ENCODE measurements at places on chromosomes 3 and 15.

DNA sequence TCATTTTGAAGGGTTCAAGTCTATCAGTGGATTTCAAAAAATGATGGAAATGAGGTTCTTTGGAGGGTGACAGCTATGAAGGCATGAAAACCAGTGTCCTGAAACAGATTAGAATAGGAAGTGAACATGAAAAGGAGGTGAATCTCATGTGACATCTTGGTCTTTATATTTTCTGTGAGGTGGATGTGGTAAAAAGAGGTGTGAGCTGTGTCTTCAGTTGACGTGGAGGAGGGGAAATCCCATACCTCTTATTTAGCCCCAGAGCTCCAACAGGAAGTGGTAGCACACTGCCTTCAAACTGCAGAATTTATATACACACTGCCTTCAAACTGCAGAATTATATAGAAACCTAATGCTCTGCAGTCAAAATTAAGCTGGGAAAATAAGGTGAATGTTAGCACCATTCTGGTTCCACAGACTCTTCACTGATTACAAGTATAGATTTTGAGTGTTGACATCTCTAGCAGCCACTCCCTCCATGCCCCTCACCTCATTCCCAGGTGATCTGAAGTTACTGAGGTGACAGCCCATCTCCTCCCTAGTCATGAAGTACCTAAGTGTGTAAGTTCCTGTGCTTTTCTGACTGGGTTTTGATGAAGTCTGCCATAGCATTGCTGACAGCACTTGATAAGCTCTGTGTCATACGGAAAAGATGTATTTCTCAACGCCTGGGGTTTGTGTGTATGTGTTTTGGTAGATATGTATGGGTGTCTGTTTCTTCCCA, 2.7 kb downstream of the RAB8B start:
- DNase-seq = no peak

DNA sequence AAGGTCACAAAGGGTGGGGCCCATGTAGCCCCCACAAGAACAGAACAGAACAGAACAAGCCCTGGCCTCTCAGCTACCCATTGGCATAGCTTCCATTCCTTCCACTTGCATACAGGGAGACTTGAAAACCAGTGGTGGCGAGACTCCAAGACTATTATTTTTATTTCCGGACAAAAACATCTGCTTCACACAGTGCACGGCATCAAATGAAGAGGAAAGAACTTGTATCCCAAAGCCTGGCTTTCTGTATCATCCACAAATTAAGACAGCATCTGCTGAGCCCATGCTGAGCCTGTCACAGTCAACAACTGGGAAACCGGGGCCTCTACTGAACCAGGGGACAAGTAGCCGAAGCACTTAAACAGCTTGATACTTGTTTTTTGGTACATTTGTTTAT, 56.0 kb downstream of the CLEC3B start:
- DNase-seq = peak; percentile 15

DNA sequence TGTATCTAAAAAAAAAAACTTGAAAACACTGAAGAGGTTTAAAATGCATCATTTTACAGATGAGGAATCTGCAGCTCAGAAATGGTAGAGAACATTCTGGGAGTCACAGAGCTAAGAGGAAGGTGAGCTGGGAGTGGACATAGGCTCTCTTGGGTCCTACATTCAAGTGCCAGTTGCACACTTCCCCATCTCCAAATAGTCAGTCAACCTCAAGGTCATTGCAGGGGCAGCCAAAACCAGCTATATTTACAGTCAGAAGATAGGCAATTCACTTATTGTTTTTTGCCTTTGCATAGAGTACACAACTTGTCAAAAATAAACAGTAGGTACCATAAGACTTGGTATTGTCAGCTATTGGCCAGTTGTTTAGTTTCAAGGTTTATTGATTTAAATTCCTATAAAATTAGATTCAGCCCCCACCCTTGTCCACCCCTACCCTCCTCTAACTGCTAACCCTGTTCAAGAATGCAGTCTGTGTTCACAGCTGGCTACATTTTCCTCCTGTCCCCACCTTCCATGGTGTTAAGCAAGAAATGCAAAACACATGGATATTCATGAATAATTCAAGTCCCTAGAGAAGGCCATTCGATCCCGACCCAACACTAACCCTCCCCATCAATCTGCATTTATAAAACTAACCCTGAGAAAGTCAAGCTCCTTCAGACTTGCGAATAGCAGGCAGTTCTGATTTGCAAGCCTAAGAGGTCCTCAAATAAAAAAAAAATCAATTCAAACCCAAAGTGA, 567.0 kb upstream of the MCTP2 start:
- no peak for DNase-seq

- no peak for DNase-seq
These were observed 69.8 kb downstream of the UMPS start for GRCh38 chr3:124800076-124800475.

DNA sequence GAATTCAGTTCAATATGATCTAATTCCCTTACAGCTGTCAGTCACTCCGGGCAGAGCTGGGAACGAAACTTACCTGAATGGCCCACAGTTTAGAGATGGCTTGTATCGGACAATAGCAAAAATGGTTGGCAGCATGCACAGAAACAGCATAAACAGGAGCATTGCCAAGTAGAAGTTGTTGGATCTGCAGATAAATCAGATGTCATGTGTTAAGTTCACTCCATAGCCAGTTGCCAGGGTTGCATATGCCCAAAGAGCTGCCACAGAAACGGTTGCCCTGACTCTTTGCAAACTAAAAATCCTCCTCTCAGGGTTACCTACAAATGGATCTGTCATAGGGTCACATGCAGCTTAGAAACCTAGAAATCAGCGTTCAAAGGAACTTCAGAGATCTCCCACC, 15.4 kb upstream of the STARD5 start:
- no peak for DNase-seq

GRCh38 chr15:78988361-78988911, 43.6 kb upstream of the CTSH start:
- no peak for DNase-seq

DNA sequence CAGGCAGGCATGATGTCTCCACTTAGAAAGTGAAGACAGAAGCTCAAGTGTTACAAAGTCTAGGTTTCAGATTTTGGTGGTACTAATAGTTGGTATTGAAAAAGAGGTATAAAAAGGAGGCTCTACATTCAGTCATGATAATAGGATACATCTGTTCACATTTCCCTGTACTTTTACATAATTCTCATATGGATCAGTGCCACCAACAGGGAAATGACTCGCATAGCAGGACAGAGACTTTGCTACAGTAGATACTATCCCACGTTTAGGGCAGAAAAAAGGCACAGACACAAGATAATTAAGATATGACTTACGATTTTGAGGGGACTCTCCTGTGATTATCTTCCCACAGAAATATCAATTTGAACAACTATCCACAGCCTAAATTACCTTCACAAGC, 1062.9 kb upstream of the EPHA6 start:
- DNase-seq = no peak

GRCh38 chr3:100008081-100008698, 106.1 kb downstream of the FILIP1L start:
- no peak for DNase-seq

GRCh38 chr15:32831485-32831884, 113.7 kb downstream of the GREM1 start:
- no peak for DNase-seq

DNA sequence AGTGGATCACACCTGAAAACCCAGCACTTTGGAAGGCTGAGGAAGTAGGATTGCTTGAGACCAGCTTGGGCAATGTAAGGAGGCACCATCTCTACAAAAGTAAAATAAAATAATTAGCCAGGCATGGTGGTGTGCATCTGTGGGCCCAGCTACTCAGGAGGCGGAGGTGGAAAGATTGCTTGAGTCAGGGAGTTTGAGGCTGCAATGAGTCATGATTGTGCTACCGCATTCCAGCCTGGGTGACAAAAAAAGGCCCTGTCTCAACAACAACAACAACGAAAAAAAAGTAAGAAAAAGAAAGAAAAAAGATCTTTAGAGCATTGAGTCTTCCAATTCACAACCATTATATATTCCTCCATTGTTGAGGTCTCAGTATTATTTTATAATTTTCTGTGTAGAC, 192.4 kb upstream of the DPH6 start:
- no peak for DNase-seq

DNA sequence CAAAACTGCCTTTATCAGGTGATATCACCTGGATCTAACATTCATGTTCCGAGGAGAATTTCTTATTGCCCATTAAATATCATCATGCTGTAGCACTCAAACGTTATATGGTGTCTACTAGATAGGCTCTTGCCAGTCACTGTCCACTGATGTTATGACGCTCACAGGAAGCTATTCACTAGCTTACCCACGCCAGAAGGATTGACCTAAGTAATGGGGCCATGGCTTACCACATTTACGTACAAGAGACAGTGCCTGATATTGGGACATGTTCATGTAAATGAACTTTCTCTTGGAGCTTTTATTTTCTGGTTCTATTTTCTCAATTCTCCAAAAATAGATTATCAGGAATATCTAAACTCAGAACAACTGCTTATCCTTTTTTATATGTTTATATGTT, 91.7 kb upstream of the NAALADL2 start:
- no peak for DNase-seq

DNA sequence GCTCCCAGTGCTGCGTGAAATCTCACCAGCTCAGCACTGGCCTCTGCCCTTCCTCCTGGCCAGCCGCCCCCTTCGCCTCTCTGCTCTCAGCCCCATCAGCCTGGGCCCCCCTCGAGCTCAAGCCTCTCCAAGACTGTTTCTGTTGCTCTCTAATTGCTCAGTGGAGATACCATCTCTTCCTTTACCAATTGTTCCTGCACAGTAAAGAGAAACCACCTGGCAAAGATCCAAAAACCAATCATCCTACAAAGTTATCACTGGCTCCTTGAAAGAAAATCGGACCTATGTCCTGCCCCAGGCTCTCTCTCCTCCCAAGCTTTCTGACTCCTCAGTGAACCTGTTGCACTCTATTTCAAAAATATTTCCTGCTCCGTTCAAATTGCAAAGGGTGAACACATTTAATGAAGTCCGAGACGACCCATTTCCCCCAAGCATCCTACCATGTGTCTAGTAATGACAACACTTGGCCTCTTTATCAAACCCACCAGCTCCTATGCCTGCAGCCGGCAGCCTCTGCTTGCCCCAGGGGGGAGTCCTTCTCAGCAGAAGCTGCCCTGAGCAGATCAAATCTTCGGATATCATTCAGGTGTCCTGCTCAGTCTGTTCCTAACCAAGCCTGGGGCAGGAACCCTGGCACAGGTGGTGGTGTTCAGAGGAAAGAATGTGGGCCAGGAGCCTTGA, 53.7 kb upstream of the FAM174B start:
- DNase-seq = no peak

GRCh38 chr3:185959609-185960521, 22.1 kb upstream of the TRA2B start:
- DNase-seq = no peak

DNA sequence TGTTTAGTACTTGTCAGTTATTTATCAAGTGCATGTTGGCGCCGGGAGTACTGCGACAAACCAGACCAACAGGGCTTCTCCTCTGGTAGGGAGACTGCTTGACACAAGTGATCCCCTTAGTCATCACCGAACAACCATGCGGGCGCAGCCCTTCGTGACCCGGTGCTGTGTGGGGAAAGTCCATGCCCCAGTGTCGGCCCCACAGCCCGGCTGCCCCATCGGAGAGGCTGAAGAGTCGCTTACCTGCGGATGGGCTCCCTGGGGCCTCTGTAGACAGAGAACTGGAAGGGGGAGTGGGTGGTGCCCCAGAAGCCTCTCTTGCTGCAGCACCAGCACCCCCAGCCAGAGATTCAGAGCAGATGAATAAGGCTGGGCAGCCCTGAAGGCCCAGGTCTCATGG, 90.3 kb upstream of the PRR23E start:
- DNase-seq = no peak

DNA sequence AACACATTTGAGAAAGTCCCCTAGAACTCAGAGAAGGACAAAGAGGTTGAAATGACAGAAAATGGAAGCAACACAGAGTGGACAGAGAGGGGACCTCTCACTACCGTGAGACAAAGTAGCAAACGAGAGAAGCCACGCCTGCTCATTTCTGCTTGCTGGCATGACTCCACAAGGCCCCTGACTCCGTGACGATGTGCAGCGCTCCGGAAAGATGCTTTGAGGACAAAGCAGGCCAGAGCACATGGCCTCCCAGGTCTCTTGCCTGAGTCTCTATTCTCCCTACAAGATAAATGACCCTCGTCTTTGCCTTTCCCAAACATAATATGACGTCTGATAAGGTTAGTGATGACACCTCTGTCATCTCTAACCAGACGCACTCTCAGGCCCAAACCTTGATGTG, 63.8 kb upstream of the CTSH start:
- DNase-seq = no peak

DNA sequence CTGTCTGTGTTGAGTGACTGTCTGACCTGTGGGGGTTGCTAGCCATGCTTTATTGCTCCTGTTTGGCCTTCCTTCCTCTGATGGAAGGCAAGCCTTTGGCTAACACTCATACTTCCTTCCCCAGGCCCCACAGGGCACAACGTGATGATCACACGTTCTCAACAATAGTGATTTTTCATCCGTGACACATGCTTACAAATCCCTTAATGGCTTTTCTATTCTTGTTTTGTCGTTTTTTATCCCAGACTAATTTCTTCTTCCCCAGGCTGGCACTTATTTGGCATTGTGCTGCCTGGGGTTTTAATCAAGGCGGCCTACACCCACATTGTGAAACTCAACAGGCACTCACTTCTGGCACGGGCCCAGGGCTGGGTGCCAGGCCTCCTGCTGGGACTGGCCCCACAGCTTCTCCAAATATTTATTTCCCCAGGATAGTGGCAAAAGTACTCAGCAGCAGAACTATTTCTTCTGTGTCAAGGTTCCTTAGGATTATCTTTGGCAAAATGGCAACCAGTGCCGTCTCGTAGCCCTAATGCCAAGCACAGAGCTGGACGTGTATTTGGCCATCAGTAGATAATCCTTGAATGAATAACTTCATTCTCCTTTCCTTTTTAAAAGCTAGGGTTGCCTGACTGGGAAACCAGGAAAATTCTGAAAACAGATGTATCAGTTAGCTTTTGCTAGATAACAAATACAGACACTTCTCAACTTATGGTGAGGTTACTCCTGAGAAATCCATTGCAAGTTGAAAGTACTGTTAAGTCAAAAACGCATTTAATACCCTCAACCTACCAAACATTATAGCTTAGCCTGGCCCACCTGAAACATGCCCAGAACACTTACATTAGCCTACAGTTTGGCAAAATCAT, 30.6 kb downstream of the CMTM7 start:
- no peak for DNase-seq

GRCh38 chr15:66400351-66400774, 13.7 kb downstream of the MAP2K1 start:
- DNase-seq = no peak

GRCh38 chr15:88812133-88812532, 8.9 kb downstream of the ACAN start:
- DNase-seq = no peak

DNA sequence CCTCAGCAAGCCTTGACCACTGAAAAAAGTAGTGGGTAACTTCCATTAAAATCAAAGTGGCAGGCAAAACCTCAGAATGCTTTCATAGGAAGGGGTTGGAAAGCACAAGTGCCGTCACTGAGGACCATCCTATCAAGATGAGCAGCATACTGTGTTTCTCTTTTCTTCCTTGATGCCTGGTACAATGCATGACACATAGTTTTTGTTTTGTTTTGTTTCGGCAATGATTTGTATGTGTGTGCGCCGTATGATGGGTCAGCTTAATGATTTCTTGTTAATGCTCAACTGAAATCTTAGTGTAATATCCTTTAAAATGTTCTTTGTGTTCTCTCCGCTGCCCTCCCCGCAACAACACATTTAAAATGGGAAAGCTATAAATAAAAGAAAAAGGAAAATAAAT, 476.4 kb upstream of the KCNMB2 start:
- no peak for DNase-seq

All from NCI-H1694 treated with DMSO at 0.1 percent for 48 hours (cell line).